ENCODE measurements at places on chromosomes 1 and 21.

DNA sequence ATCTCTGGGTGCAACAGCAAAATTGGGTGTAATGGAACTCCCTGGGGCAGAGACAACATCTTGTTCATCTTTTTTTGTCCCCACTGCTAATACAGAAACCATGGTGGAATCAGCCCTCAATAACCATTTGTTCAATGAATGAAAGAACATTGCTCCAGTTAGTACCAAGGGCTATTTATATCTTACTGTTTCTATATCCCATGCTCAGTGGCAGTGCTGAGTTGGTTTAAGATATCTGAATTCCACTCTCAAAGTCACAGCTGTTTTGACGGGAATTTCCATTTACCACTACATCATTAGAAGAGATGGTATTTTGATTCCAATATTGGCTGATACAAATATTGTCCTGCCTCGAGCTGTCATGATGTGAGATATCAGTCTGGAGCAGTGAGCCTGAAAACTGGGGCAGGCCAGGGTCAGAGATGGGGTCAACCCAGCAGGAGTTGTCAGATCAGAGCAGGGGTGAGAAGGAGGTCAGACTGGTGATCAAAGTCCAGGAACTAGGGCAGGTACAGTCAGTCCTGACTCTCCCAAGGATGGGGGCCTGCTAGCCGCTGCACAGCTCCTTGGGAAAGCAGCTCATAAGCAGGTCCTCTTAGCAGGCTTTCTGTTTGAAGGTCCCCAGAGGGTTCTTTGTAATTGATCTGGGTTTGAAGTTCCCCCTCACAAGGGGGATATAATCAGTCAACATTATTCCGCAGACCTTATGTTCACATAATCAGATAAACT, 5.8 kb upstream of the PHC2 start:
- DNase-seq = no peak

DNA sequence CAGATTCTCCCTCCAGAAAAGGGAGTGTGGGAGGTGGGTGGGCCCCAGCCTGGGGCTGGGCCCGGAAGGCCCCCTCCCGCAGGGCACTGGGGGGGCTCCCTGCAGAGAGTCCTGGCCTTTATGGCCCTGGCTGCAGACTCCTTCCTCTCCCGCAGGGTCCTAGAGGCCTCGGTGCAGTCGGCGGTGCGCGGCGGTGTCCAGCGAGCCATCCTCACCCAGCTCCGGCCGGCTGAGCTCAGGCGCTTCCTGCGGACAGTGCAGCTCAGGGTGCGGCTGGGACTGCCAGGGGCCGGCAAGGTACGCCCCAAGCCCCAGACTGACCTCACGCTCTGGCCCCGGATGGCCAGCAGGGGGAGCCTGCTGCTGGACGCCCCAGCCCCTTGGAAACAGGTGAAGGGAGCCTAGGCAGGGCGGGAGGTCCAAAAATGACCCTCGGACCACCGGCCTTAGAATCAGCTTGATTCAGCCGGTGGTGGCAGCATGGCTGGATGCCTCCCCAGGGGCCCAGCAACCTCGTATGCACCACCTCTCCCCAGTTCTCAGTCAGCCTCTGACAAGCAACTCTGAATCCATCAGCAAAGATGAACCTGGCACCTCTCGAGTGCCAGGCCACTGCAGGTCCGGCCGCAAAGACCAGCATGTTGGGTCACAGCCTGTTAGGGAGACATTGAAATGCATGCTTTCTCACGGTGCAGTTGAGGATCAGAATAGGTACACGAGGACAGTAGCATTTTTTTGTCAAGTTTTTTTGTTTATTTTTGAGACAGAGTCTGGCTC, 20.6 kb downstream of the MTHFR start:
- no peak for DNase-seq

DNA sequence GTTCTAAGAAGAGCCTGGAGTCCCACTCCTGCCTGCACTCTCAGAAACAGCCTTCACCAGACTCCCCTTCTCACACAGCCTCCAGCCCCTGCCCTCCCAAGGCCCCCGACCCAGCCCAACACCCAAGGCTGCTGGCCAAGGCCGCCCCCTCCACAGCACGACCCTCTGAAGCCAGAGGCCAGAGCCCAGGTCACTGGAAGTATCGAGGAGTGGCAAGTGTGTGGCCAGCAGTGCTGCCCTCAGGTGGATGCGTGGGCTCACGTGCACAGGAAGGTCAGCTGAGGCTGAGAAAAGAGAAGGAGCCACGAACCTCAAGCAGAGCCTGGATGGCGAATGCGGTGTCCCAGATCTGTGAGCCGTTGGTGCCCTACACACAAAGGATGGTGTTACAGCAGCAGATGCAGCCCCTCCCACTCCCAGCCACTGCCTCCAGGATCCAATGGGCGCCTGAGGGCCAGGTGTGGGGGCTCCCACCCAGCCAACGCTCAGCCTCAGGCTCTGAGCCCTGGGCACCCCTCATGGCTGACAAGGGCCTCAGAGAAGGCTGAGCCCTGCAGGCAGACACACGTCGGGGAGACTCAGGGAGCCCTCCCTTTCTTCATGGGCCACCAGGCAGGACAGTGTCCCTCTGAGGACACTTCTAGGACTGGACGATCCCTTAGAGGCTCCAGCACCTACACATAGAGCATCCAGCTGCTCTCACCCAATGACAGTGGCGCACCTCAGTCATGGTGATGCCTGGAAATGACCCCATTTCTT, 18.0 kb downstream of the LSS start:
- no peak for DNase-seq

- DNase-seq = no peak
Measured at GRCh38 chr1:240591078-240591477, 20.9 kb downstream of the GREM2 start.

DNA sequence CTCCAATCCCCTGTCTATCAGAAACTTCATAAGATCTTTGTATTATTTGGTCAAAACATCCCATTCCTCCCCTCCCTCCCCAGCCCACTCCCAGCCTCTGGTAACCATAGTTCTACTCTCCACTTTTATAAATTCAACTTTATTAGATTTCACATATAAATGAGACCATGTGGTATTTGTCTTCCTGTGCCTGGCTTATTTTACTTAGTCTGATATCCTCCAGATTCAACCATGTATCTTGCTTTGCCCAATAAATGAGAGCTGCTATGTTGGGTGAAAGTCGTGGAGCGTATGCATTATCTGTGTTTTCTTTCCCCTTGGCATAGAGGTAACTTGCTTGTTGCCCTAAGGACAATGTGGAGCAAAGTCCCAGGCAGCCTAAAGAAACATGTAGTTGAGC, 28.5 kb upstream of the CHRM3 start:
- no peak for DNase-seq

GRCh38 chr1:115428676-115429075, 90.6 kb upstream of the NGF start:
- no peak for DNase-seq

- DNase-seq = no peak
Measured at GRCh38 chr1:246404078-246404477, 103.0 kb downstream of the SMYD3 start.

DNA sequence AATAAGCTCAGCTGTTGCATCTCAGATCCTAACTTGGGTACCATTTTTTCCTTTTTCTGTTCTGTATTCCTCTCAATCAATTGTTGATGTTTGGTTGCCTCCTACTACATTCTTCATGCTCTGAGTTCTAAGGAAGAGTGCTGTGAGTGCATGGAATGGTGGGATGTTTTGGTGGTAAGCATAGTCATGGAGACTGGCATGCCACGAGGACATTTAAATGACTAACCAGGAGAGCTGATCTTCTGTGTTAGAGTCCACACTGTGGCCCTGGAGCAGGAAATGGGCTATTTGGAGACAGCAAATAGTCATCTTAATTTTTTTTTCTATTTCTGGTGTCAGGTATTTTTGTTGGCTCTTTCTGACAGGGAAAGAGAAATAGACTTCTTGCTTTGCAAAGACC, 69.5 kb upstream of the HSD17B7 start:
- no peak for DNase-seq

GRCh38 chr1:219247441-219247840, 73.8 kb downstream of the LYPLAL1 start:
- DNase-seq = no peak

- DNase-seq = no peak
Measured at GRCh38 chr1:1198423-1199140, 7.8 kb downstream of the TNFRSF18 start.

GRCh38 chr1:158058237-158058985, 65.0 kb downstream of the KIRREL1 start:
- no peak for DNase-seq

DNA sequence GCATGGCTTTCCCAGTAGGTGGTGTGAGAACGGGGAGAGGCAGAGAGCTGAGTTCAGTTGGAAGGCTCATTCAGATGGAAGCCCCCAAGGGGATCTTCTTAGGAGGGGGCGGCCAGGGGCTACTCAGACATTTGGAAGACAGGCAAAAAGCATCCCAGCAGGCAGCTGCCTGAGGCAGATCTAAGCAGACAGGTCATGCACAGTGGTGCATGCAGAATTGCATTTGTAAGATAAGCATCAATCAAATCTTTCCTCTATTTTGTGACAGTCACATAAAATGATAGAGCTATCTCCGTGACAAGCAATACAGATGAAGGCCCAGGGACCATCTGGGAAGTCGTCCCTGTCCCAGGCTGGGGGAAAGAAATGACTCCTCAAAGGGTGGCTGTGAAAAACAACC, 3.8 kb downstream of the RAB3B start:
- no peak for DNase-seq

DNA sequence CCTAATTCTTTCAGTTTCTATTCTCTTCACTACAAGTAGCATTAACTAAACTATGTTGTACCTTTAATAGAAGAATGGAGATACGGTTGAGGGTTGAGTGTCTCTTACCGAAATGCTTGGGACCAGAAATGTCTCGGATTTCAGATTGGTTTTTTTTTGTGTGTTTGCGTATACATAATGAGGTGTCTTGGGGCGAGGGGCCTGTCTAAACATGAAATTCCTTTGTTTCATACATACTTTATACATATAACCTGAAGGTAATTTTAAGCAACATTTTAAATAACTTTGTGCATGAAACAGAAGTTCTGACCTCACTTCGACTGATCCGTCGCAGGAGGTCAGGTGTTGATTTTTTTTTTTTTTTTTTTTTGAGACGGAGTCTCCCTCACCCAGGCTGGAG, 36.3 kb upstream of the MYOCOS start:
- no peak for DNase-seq

DNA sequence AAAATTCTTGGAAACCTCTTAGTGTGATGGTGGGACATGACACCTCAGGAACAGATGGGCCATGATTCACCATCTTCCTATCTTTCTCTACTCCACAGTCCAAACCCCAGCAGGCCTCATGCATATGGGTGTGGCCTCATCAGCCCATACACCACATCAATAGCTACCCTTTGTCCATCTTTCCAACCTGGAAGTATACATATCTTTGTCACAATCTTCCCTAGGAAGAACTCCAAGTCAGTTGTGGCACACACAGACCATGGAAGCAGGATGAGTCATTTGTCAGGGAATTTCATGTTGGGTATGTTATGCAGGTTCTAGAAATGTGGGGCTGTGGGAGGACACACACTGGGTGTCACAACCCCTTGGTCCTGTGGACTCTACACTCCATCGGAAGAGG, 30.5 kb upstream of the CLCA4 start:
- DNase-seq = no peak

DNA sequence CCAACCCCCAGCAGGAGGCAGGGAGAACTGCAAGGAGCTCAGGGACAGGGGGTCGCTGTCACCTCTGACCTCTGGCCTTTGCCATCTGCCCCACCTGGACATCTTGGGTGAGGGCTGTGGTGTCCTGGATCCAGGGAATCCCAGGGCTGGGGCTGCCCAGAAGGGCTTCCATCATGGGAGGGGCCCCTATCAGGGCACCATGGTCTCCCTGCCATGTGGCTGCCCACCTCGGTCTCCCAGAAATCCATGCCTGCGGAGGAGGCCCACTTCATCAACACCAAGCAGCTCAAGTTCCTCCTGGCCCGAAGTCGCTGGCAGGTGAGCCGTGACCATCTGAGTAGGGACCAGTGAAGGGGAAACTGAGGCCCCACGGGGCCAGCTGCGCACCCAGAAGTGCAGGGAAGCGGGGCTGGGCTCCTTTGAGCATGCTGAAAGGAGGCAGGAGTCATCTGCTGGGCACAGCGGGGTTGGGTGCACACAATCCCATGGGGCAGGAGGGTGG, 36.1 kb downstream of the TRIM11 start:
- DNase-seq = no peak

DNA sequence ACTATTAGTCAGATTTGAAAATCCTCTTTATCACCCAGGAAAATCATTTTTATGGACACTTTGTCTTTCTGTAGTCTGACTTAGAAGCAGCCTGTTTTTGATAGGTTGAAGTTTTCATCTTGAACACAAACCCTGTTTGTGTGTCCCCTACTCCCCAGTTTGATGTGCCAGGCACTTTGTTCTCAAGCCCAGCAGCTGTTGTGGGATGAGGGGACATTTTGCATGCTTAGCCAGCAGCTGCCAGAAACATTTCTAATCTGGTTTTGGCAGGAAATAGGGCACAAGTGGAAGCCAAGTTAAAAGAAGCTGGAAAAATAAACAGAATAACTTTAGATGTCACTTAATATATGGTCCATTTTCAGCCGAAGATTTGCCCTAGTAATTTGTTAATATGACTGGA, 29.9 kb downstream of the ACTN2 start:
- DNase-seq = no peak

DNA sequence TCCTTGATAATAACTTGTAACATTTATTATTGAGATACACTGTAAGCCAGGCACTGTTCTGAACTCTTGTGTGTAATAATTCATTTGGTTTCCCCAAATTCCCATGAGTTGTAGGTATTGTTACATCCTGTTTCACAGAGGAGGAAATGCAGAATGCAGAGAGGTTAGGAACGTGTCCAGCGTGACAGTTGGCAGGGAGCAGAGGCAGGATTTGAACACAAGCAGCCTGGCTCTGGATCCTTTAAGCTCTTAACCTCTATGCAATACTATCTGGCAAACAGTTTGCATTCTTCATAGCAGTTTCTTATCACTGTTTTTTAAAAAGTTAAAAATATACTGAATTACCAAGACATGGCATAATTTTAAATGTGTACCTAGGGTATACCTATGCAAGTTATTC, 30.5 kb downstream of the EEIG2 start:
- DNase-seq = no peak
